ENCODE measurements at places on chromosomes 11 and 22.

DNA sequence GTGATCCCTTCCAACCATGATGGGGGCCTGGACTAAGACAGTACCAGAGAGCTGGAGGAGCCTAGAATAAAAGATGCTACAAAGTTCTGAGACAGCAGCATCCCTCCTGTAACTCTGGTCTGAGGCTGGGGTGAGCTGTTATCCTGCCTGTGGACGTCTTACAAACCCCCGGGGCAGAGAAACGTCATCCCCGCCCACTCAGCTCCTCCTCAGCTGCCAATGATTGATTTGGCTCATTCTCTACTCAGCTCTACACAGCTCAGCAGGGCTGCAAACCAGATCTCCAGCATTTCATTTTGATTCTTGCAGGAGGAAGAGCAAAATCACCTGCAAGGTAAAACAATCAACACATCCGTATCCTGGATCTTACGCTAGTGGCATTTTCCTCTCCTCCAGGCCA lies 55.5 kb downstream of the CSNK2A3 start:
- no peak for DNase-seq

DNA sequence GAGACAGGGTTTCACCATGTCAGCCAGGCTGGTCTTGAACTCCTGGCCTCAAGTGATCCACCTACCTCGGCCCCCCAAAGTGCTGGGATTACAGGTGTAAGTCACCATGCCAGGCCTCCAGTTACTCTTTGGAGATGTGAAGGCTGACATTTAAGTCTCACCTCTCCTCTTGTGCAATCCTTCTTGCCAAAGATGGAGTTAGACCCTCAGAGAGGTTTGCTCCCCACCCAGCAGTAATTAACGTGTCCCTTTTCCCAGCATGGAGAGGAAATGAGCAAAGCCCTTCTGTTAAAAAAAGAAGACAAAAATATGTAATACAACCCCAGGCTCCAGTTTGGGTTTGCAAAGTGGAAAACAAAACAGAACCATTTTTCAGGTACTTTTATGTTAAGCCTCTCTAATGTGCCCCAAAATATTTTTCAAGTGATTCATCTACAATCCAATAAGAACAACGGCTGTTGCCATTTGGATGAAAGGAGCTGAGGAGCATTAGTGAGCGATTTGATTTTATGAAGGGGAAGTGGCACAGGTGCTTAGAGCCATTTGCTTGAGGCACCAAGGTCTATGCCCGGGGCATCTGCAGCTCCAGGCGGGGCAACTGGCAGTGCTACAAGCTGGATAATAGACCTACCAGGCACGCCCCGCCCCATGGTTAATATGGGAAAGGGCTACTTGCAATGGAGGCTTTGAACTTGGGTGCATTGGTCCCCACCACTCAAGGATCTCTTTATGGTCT lies 57.2 kb downstream of the GRIK4 start:
- no peak for DNase-seq

DNA sequence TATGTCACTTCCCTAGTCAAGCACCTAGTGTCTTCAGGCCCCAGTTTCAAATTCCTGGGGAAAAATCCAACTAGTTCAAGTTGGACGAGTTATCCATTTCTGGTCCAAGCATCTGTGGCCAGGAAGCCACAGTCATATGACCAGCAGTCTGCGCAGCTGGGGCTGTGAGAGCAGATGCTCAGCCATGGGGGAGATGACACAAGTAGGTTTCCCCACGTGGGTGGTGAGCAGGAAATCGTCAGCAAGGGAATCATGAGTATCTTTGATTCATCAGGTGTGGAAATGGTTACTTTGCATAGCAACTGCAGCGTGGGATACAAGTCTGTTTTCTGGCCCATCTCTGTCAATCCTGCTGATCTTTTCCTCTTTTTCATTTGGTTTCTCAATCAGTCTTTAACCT lies 185.3 kb downstream of the C11orf91 start:
- DNase-seq, result peak; percentile 30

- DNase-seq, result peak; percentile 19
Measured at GRCh38 chr22:18968011-18968749, 32.1 kb upstream of the PRODH start.

GRCh38 chr11:67416416-67417335 lies 1.2 kb downstream of the CARNS1 start:
- DNase-seq, result peak; percentile 81

GRCh38 chr11:114845766-114846415 lies 167.6 kb downstream of the NXPE2 start:
- DNase-seq, result no peak

- no peak for DNase-seq
Measured at GRCh38 chr11:1340111-1340510, 30.7 kb upstream of the TOLLIP start.

DNA sequence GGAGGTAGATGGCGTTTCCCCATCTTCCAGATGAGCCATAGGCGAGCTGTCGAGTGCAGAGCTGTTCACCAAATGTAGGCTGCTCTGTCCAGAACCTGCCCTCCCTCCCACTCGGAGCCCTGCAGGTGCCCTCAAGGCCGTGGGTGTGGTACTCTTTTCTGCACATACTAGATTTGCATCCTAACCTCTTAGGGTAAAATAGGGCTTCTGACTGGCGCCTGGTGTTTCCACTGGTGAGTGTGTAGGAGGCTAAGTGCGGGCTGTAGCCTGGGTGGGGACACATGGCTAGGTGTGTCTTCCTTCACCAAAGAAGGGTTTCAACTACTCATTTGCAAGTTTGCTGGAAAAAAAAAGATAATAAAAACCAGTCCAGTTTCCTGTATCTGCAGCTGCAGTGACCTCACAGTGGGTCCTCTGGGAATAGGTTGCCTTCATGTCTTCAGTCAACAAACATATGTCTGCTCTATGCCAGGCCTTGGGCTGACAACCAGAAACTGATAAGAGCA lies 8.5 kb downstream of the BIK start:
- DNase-seq, result no peak

DNA sequence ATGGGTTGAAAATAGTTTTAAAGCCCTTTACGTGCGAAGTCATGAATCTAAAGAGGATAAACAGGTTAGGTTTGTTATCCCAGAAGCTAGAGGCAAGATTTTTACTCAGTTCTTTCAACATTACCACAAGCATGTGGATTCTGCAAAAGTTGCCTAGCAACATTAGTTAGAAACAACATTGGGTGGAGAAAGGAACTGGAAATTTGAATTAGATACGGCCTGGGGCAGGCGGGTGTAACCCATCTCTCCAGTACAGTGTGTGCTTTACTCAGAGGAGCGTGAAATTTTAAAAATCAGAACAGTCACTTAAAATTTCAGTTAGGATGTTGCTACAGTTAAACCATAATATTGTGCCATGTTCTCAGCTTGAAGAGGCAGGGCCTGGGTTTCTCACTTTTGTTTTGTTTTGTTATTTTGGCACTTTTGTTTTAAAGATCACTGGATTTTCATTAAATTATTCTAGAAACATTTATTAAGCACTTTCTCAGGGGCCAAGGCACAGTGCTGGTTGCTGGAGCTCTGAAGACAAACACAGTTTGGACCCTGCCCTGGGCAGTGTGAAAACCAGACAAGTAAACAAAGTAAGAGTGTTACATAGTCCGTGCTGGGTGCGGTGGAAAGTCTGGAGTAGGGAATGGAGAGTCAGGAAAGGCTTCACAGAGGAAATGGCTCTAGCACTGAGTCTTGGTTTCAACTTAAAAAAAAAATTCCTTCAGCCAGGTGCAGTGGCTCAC lies 4.4 kb upstream of the WEE1 start:
- DNase-seq, result no peak

DNA sequence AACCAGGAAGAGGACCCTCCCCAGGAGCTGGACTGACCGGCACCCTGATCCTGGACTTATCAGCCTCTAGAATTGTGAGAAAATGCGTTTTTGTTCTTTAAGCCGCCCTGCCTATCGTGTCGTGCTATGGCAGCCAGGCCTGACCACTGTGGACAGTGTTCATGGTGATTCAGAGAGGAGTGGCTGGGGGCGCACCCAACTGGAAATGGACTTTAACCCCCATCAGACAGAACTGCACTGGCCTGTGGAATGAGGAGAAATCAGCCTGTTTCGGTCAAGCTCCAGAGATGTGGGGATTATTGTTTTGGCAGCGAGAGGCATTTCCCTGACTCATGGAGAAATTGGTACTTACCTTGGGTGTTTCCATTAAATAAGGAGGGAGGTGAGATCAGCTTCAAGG lies 1437.8 kb downstream of the BRD1 start:
- DNase-seq, result no peak

DNA sequence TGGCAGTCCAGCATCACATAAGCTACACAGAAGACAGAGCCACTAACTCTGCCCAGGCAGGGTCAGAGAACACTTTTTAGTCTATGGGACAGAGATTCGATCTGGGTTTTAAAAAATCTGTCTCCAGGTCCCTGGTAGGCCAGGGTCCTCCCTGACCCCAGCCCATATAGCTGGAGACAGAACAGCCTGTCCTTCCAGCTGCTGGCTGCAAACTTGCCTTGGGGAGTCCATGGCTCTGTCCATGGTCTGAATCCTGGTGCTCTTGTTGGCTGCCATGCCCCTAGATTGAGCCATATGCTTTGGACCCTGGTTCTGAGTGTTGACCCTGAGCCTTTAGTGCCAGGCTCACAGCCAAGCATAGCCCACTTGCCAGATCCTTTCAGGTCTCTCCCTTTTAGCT lies 13.3 kb upstream of the LIPT2 start:
- DNase-seq, result no peak

- DNase-seq, result no peak
Measured at GRCh38 chr11:111974446-111974845, 37.3 kb downstream of the DIXDC1 start.

- DNase-seq, result no peak
Measured at GRCh38 chr11:128207861-128208321, 379.5 kb downstream of the ETS1 start.

DNA sequence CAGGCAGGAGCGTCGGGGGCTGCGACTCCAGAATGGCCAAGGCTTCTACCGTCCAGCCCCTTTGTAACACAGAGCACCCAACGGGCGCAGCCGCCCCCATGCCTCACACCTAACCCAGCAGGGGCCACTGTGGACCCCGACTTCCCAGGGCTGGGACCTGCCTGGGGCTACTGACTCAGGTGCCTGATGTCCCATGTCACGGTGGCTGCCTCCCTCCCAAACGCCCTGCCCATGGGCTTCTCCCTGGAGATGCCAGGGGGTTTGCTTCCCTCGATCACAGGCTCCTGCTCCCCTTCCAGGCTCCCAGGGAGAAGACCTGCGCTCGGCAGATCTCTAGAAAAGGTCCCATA lies 84.0 kb downstream of the MYEOV start:
- DNase-seq, result no peak

GRCh38 chr11:121814296-121814695 lies 301.7 kb downstream of the BLID start:
- no peak for DNase-seq

DNA sequence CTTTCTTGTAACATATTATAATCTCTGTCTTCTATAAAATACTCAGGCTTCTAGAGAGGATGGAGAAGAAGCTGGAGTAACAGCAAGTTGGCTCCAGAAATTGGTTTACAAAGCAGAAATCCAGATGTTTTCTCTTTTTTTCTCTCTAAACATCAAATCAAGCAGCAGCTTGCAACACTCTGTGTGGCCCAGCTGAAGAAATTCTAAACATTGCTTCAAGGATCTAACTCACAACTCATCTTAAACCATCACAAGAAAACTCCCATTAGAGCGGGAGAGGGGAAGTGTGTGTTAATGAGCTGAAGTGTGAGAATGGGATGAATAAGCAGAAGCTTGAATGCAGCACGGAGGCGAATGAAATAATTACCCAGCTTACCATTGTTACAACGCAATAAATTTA lies 146.5 kb downstream of the OPCML start:
- no peak for DNase-seq

DNA sequence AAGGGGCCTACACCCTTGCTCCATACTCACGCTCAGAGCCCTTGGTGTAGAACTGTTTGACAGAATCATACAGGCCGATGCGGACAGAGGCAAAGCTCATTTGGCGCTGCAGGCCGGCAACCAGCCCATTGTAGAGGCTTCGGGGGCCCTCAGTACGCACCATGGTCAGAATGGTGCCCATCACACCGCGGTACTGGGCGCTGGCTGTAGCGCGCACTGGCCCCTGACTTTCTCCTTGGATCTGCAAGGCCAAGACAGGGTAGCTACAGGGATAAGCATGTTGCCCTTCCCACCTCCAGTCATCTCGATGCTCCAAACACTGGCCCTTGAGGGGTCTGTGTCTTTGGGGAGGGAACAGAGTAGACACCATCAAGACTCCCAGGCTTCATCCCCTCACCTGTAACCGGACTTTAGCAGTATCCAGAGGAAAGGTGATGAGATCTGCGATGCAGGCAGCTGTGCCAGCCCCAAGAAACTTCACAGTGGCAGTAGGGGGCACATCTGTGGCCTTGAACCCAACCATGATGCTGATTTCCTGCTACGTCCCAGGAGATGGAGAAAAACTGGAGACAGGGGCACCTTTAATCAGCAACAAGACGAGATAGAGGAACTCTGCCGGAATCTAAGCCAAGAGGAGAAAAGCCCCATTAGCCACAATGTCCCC lies 4.7 kb downstream of the UCP2 start:
- no peak for DNase-seq

DNA sequence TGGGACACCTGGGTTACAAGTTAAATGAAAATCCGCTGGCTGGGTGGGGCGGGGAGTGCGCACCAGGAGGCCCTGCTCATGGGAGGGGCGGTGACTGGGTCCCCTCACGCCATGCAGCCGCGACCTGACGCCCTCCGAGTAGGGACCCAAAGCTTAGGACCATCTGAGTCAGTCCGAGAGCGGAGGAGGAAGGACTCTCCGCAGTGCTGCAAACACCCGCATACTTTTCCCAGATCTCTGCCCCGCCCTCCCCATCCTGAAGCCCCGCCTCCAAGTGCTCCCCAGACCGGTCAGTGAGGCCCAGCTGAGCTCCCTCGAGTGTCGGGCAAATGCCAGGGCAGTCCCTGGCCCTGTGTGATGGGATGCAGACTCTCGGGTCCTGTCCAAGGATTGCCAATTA lies 6.6 kb upstream of the FLI1 start:
- DNase-seq, result peak; percentile 44

DNA sequence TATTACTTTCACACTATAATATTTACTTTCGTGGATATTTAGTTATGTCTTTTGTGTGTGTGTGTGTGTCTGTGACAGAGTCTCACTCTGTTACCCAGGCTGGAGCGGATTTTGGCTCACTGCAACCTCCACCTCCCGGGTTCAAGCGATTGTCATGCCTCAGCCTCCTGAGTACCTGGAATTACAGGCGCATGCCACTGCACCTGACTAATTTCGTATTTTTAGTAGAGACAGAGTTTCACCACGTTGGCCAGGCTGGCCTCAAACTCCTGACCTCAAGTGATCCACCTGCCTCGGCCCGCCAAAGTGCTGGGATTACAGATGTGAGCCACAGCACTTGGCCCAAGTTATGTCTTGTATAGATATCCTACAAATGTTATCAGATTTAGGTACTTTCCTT lies 9.9 kb downstream of the PISD start:
- DNase-seq, result no peak

DNA sequence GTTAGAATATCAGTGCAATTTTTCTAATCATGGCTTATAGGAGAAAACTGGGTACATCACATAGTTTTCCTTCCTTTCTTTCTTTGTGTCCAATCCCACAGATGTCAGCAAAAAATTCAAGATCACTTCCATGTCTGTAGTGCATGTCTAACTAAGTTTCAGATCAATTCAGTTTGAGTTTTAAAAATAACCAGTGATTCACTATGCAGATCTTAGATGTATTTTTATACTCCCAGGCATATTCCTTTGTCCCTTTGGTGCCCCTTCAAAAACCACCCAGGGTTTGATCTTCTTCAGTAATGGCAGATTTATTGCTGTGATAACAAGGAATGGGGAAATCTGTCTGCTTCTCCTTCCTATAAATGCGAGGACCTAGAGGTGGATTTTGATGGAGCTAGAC lies 915.6 kb downstream of the METTL15 start:
- no peak for DNase-seq

Data from activated CD4-positive, alpha-beta T cell treated with anti-CD3 and anti-CD28 coated beads for 36 hours (primary cell).